ENCODE measurements at places on chromosomes 6 and 20.

- DNase-seq, result no peak
Observed at GRCh38 chr6:35719404-35719829, 17.4 kb upstream of the ARMC12 start.

- peak; percentile 89 for DNase-seq
Observed at GRCh38 chr20:55095745-55096400, 620.5 kb downstream of the DOK5 start.

DNA sequence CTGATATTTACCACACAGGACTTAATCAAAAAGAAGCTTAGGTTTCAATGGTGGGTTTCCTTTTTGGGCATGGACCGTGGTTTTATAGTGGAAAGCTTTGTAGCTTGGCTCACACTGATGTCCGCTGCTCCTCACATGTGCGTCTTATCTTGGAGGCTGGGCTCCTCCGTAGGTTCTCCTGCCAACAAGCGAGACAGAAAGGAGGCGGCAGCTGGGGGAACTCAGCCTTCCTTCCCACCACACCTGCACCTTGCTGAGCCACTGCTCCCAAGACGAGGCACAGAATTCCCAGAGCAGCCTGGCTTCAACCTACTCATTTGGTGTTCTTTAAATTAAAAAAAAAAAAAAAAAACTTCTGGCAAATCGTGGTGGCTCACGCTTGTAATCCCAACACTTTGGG, 235.5 kb upstream of the QKI start:
- DNase-seq, result no peak

GRCh38 chr6:105821777-105822176, 264.4 kb upstream of the PRDM1 start:
- no peak for DNase-seq

GRCh38 chr6:101630941-101631340, 237.4 kb downstream of the GRIK2 start:
- no peak for DNase-seq

- DNase-seq, result peak; percentile 97
Observed at GRCh38 chr6:26571592-26572296, 25.0 kb upstream of the ABT1 start.

GRCh38 chr6:64694356-64694755, 1012.7 kb downstream of the EYS start:
- DNase-seq, result no peak

DNA sequence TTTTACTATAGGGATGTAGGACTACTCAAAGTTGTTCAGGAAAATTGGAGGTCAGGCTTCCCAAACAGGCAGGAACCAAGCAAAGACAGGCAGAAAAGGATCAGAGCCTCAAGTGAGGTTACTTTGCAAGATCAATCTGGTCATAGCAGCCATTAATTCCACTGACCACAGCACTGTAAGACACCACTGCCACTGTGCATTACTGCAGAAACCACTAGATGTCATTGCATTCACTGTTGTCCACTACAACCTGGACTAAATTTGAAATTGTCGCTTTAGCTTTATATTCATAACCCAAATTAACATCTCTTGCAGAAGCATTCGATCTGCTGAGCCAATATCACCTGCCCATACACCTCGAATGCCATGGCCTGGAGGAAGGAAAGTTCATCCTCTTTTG, 126.9 kb upstream of the UFL1 start:
- DNase-seq, result peak; percentile 12

DNA sequence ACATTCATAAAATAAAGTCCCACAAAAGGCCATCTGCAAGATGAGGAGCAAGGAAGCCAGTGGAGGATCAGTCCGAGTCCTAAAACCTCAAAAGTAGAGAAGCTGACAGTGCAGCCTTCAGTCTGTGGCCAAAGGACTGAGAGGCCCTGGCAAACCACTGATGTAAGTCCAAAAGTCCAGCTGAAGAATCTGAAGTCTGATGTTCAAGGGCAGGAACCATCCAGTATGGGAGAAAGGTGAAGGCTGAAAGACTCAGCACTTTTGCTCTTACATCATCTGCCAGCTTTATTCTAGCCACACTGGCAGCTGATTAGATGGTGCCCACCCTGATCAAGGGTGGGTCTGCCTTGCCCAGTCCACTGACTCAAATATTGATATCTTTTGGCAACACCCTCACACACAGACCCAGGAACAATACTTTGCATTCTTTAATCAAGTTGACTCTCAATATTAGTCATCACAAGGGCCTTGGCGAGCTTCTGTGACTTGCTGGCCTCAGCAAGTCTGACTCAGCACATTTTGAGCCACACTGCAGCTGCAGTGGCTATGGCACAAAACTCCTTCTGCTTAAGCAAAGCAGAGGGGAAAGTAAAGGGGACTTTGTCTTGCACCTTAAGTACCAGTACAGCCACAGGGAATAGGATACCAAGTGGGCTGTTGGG, 1370.3 kb upstream of the CITED2 start:
- no peak for DNase-seq
